Activated T-helper 1 cell treated with anti-CD3 and anti-CD28 coated beads, Interleukin-2, amount 50 U/mL, for 16 hours (primary cell): ENCODE measurements at places on chromosomes 7 and 10.

DNA sequence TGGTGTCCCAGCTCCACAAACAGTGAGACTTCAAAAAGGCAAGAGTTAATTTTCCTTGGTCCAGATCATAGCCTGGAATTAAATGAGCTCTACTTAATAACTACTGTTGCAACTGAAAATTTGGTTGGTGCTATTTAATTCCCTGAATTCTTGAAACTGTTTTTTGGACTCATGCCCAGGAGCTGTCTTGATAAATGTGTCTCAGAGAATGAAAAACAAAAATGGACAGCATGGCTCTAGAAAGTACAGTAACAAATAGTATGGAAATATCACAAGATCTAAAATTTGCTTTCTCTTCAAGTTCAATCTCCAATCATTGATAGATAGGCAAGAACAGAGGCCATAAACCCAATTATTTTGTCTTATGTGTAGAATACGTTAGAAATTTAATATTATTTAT is 42.5 kb downstream of the CCDC71L start:
- no peak for DNase-seq

- DNase-seq: no peak
Observed at GRCh38 chr7:128672927-128673517, 930 bp downstream of the GARIN1A start.

GRCh38 chr7:39360038-39360437 is 206.2 kb upstream of the YAE1 start:
- no peak for DNase-seq

- no peak for DNase-seq
Observed at GRCh38 chr7:10439027-10439426, 534.6 kb upstream of the PHF14 start.

- no peak for DNase-seq
Observed at GRCh38 chr10:70367195-70367796, 15.1 kb downstream of the LRRC20 start.

DNA sequence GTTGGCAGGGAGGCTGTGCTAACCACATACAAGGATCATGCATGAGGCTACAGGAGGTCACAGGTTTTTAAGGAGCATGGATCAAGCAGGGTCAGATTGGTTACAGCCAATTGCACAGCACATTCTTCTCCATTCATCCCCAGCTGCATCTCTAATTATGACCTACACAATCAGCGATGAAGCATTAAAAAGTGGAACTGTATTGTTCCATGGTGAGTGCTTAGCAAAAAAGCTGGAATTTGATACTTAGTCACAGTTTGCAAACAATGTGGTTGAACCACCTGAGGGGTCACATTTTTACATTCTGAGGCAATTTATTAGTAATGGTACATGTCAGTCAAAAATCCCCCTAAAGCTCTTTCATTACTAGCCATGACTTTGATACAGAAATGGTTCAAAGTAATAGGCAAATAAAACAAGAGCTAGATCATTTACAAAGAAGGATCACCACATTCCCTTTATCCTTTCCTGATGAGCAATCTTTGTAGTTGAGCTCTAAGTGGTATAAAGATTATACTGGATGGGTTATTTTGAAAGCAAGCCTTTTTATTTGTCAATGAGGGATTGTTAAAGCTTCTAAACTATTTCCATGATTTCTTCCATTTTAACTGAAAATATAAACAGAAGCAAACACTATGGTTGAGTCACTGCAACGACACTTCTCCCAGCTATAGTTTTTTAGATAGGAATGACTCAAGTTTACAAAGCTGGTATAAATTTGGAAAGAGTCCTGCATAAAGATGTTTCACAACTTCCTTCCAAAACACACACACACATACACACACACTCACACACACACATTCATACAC is 217.8 kb upstream of the SEMA3A start:
- no peak for DNase-seq
